ENCODE measurements at places on chromosomes 3 and 15.

DNA sequence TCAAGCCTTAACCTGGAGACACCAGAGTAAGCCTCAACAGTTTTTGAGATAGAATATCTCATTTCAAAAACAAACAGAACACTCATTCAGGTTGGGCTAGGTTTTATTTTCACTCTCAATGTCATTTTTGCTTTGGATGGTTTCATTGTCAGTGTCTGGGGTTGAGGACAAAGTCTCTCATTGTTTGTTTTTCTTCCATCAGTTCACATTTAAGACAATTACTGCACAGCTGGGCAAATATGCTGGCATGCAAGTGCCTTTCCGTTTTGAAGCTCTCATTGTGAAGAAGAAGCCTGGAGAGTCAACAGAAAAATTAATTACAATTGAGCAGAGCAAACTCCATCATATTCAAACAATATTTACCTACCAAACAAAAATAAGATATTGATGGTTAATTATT is 1050.0 kb downstream of the TBL1XR1 start:
- DNase-seq, result no peak

GRCh38 chr3:149512073-149512782 is 37.7 kb downstream of the TM4SF4 start:
- DNase-seq, result no peak

GRCh38 chr3:133935843-133936769 is 40.4 kb upstream of the RAB6B start:
- no peak for DNase-seq

DNA sequence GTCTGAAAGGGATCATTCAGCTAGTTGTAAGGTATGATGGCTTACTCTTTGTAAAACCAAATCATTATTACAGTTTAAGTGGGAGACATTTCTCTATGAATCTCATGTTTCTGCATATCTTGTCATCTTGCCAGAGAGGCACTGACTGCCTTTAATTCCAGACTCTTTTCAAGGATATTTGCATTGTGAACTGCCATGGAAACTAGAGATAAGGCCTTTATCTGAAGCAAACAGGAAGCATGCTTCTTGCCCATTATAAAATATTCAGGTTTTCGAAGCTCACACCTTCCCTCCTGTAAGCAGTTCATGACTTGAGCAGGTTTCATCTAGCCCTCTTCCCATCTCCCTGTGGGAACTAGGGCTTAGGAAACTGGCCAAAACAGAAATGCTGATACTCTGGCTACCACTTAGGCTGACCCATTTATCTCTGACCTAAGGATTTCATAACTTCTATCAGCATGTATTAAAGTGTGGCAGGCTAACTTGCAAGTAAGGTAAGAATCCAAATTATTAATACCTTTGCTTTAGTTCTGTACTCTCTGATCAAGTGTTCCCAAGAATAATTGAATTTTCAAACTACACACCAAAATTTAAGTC is 326.6 kb upstream of the ALCAM start:
- DNase-seq, result no peak

GRCh38 chr3:71008350-71008935 is 575.1 kb downstream of the FOXP1 start:
- no peak for DNase-seq

- no peak for DNase-seq
Observed at GRCh38 chr3:66989860-66990696, 8.0 kb upstream of the KBTBD8 start.

GRCh38 chr3:4077950-4078349 is 225.2 kb upstream of the SETMAR start:
- DNase-seq, result no peak

DNA sequence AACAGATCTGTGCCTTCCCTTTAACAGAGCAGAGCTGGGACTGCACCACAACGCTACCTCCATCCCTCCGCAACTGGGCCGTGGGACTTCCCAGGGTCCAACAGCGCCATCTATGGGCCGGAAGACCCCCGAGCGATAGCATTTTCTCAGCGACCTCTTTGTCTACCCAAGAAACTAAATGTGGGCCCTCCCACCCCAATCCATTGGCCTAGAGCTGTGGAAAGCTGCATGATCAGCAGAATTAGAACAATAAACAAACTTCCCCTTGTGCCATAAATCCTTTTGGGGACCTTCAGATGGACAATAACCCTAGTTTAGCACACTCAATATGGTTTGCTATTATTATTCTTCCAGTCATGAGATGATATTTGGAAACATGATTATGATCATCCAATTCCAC is 74.8 kb upstream of the NTRK3 start:
- DNase-seq, result peak; percentile 60

DNA sequence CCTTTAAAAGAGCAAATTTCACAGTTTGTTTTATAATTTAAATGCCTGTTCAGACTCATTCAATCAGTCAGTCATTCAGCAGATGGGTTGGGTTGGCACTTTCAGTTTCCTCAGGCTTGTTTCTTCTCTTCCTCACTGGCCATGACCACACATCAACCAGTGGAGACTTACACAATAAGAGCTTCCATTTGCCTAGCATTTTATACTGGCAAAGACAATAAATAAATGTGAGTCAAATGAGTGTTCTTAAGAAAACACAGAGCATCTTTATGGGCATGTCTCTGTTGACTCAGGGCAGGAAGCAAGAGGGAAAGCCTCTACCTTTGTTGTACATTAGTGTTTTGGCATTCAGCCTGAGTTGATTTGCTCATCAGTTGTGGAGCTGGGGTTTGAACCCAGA is 122.6 kb downstream of the EPHB1 start:
- DNase-seq, result no peak

- no peak for DNase-seq
Observed at GRCh38 chr15:86620641-86621349, 541.1 kb downstream of the AGBL1 start.

DNA sequence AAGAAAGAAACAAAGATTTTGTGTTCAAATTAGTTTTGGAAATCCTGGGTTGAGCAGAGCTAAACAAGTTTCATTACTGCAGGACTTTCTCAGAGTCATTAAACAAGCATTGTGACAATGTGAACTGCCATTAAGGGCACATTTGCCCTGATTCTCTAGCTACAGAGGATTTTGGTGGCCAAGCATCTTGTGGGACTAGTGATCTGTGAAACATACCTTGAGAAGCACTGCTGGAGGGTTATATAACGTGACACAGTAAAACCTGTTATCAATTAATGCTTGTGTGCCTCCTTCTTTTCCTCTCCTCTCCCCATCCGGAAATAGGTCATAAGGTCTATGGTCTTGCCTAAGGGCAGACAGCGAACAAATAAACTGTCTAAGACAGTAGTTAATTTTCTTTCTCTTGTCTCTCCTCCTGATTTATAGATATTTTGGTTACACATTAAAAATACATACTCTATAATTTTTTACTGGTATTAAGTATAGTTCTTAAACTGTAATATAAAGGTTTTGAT is 167.3 kb upstream of the NANOGP8 start:
- DNase-seq, result no peak

DNA sequence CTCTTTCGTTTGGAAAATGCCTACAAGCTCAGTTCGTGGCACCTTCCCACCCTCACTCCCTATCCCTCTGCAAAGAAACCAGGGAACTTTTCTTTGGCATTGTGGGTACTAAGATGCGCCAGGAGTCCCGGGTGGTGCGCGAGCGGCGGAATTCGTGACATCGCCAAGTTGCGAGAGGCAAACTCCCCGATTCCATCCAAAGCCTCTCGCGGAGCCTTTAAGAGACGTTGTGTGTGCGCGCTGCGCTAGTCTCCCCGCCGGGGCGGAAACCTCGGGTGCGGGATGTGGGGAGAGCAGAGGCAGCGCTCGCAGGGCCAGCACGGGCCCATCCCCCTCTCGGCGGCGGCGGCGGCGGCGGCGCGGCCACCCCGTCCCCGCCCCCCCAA is 443 bp upstream of the NR2F2 start:
- DNase-seq, result no peak

- DNase-seq, result no peak
Observed at GRCh38 chr15:77506311-77507142, 85.8 kb downstream of the HMG20A start.

DNA sequence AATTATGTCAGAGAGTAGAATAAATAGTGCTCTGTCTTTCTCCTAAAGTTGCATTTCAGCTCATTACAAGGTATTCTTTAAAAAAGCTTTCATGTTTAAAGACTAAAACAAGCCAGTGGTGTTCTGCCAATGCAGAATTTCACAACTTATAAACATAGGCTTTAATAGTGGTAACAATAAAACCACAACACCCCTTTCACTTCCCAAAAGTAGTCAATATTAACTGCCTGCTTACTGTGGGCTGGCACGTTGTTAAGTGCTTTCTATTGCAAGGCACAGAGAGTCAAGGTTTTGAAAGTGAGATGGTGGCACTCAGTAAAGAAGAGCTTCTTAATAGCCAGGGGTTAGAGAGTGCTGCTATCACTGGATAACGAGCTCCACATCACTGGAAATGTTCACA is 8.4 kb upstream of the RTP1 start:
- DNase-seq, result no peak

DNA sequence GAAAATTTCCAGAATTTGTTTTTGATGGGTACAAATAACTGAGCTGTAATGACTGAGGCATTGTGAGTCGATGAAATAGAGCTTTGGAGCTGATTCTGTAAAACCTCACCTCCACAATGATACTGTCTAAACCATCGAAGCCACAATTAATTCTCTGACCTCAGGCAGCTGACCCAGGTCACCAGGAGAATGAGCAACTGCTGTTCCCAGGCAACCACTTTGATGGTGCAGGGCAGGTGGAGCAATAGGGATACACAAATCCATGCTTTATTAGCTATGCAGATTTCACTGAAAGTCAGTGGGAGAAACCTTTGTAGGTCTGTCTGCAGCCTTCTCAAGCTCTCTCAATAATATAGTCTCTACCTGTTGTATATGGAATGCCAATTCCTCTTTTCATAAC is 204.4 kb downstream of the RYR3 start:
- no peak for DNase-seq

DNA sequence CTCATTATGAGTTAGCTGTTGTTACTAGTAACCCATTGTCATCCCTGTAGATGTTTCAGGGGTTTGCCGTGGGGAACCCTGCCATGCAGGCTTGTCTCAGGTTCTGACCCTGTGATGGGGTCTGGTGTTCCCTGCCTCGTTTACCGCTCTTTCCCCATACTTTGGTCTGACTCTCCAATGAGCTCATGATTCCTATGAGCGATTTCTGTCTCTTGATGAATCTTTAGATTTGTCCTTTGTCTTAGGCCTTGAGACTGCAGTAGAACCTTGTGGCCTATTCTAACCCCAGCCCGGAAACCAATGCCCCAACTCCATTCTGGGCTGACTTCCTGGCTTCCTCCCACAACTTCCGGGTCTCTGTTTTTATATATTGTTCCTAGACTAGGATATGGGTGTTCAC is 11.3 kb upstream of the IQGAP1 start:
- no peak for DNase-seq

DNA sequence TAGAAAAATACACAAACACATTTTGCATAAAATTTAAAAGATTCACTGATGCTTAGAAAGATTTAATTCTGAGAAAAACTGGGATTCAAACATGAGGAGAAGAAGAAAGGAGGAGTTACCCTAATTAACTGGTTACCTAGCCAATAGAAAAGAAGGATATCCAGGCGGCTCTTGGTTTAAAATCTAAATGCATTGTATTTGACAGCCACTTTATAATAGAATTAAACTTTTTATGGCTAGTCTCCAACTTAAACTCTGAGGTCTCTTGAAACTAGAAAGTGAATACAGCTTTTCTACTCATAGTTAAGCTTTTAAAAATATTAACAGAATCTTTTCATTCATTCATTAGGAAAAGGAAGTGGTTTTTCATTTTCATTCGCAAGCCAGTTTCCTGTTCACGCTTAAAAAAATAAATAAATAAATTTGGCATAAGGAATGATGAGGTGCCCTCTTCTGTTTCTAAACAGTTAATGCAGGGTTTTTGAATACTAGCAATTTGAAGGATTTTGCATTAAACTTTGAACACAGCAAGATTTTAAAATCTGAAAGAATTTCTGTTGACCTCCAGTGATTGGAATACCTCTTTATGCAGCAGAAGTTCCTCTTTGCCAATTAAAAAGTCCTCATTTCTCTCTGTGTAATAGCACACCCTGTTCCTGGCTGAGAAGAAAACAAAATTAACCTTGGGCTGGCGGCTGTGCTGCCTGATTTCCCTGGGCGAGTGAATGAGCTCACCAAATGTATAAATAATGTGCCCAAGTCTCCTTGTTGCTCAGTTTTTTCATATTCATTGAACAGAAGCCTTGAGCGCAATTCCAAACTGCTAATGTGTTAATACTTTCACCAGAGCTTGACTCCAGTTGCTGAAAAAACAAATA is 105.1 kb downstream of the ZMAT3 start:
- DNase-seq, result no peak

DNA sequence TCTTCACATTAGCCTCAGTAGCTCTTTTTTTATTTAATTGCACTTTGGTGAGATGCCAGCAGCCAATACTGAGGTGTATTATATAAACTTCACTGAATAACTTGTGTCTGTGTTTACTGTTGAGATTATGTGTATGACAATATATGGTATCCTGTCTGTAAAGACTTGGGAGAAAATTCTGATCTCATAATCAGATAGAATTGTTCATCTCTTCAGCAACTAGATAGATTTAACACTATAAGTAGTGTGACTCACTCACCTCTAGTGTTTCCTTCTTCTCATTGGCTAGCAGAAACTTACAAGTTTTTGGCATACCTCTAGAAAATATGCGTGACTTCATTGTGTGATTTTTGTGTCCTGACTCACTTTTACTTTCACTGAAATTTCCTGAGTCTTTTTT is 67.6 kb upstream of the TGFBR2 start:
- DNase-seq, result no peak

DNA sequence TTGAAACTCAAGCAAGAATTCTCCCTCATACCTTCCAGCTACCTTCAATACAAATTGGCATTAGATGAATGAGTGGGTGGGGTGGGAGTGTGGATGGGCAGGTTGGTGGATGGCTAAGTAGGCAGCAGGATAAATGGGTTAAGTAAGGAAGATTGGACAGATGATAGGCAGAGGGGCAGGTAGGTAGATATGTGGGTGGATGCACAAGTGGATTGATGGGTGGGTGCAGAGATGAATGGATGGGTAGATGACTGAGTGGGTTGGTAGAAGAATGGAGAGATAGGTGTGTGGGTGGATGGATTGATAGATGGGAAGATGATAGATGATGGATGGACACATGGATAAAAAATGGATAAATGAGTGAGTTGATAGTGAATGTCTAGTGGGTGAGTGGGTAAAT is 27.6 kb downstream of the VIPR1 start:
- no peak for DNase-seq

DNA sequence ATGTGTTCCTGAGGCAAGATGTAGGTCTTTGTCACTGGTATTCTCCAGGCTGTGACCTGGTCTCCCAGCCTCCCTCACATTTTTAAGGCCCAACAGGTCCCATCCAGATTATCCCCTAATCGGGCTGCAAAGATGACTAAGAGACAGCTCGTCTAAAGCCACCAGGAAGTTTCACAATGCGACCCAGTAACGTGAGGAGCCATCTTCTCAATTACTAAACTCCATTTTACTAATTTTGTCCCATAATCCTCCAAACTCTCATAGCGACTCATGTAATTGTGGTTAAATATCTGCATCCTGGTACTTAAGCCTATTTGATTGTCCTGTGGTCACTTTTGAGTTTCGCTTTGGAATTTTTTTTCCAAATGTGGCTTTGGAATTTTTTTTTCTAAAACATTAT is 8.7 kb upstream of the PLA2G4F start:
- no peak for DNase-seq

- no peak for DNase-seq
Observed at GRCh38 chr3:113035387-113035982, 44.7 kb downstream of the GTPBP8 start.

GRCh38 chr3:32698506-32698905 is 13.5 kb downstream of the CNOT10 start:
- no peak for DNase-seq
